ENCODE measurements at places on chromosomes 11 and 22. TPM values are rescaled to one million over a fixed set of nuclear protein-coding genes. Genes with fewer than 3 reads are reported as not detected.

MEI1 gene
- 0.36 TPM for polyA plus RNA-seq

CTSC gene
- polyA plus RNA-seq = 33.8 TPM

PDE3B gene
- polyA plus RNA-seq = 0.98 TPM

ROBO4 gene
- 3.2 TPM for polyA plus RNA-seq

TMA7B gene
- 0.14 TPM for polyA plus RNA-seq

ARHGAP8 gene
- 7.2 TPM for polyA plus RNA-seq

HBB gene
- 0.53 TPM for polyA plus RNA-seq

CCDC87 gene
- polyA plus RNA-seq = 0.09 TPM

SERHL2 gene
- polyA plus RNA-seq = 6.0 TPM

OTOG gene
- not detected for polyA plus RNA-seq

CDCA5 gene
- polyA plus RNA-seq = 8.8 TPM

AIFM3 gene
- polyA plus RNA-seq = 1.1 TPM

ANKK1 gene
- polyA plus RNA-seq = 0.88 TPM

CSNK1E gene
- 152 TPM for polyA plus RNA-seq

TRPC6 gene
- 1.4 TPM for polyA plus RNA-seq

MS4A3 gene
- not detected for polyA plus RNA-seq

PRMT3 gene
- 9.9 TPM for polyA plus RNA-seq

IFITM2 gene
- 165 TPM for polyA plus RNA-seq

SYNGR1 gene
- 32.5 TPM for polyA plus RNA-seq

GRAMD1B gene
- polyA plus RNA-seq = 0.26 TPM

RPL3 gene
- 2,885 TPM for polyA plus RNA-seq

SEZ6L gene
- polyA plus RNA-seq = 0.04 TPM

GAS2 gene
- 0.46 TPM for polyA plus RNA-seq

TUBA8 gene
- polyA plus RNA-seq = 0.98 TPM

RAB39A gene
- not detected for polyA plus RNA-seq

SHANK2 gene
- 0.84 TPM for polyA plus RNA-seq

FAM227A gene
- polyA plus RNA-seq = 0.86 TPM

CAVIN3 gene
- 23.0 TPM for polyA plus RNA-seq
